ENCODE measurements at places on chromosomes 1 and 21. TPM values are rescaled to one million over a fixed set of nuclear protein-coding genes. Genes with fewer than 3 reads are reported as not detected.

Gene KISS1
- total RNA-seq = not detected

Gene OR2T29
- not detected for total RNA-seq

Gene GJB3
- total RNA-seq = not detected

Gene OR10R2
- total RNA-seq = not detected

Gene CLCA1
- total RNA-seq = not detected

Gene APCS
- not detected for total RNA-seq

Gene PALMD
- 0.59 TPM for total RNA-seq

Gene TEX38
- not detected for total RNA-seq

Gene ZBTB8B
- total RNA-seq = under 0.01 TPM

Gene FCAMR
- total RNA-seq = not detected

Gene TMEM269
- not detected for total RNA-seq

Gene GPATCH4
- 13.4 TPM for total RNA-seq

Measured in smooth muscle cell of the umbilical artery (primary cell).